ENCODE measurements at places on chromosomes 7 and 10.

DNA sequence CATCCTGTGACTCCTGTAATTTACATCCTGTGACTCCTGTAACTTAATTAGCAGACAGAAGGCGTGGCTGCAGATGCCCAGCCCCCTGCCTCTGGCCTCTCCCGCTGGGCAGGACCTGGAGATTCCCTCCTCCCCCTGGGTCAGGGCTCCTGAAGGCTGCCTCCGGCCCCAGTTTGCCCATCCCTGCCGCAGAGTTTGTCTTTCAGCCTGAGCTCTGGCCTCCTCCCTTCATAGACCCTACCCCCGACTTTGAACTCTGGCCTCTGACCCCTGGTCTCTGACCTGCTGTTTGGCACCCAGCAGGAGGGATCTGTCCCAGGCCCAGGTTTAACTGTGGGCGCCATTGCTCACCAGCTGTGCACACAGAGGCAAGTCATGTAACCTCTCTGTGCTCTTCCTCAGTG lies 45.6 kb downstream of the ELFN1 start:
- DNase-seq = no peak

GRCh38 chr10:63114031-63114814 lies 18.9 kb upstream of the NRBF2 start:
- DNase-seq = peak; percentile 74

DNA sequence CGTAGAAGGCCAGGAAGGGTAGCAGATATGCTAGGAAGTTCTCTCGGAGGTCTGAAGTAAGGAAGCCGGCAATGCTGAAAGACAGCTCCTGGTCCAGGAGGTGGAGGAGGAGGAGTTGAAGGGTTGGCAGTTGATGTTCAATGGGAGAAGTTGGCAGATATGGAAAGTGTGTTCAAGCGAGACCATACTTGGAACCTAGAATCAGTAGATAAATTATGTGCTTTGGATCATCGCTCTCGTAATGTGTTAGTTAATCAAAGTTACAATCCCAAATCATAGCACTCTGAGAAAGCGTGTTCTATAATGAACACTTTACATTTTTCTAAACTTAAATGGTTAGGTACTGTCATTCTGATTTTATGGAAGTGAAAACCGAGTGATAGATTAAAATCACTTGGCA lies 152.9 kb downstream of the CELF2 start:
- DNase-seq = no peak

- peak; percentile 3 for DNase-seq
These were observed 447.8 kb upstream of the C7orf33 start for GRCh38 chr7:148142660-148143248.

GRCh38 chr7:25978466-25978865 lies 173.5 kb upstream of the NFE2L3 start:
- DNase-seq = no peak

GRCh38 chr10:980468-981093 lies 7.7 kb upstream of the GTPBP4 start:
- DNase-seq = no peak

GRCh38 chr10:122699796-122700455 lies at the start of gene C10orf120:
Gene C10orf120 (minus strand): TSS chr10:122699846. CDS start chr10:122699790, 56 bp downstream.
- no peak for DNase-seq

- DNase-seq = no peak
These were observed 153.7 kb downstream of the FAM107B start for GRCh38 chr10:14621037-14621436.

DNA sequence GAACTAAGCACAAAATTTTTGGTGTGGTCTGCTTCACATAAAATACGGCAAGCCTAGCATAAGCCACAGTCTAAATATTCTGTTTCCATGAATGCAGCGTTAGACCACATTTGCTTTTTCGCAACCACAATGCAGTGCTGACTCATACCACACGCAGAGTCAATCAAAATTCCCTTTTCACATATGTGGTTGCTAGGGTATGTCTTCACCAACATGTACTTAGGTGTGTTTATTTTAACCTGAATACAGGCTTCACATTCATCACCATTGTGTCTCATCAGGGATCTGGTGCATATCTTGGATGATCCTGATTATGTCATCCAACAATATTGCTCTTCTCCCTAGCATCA lies 90.8 kb downstream of the CHN2 start:
- DNase-seq = peak; percentile 87

GRCh38 chr10:72525277-72525676 lies 100.6 kb downstream of the MICU1 start:
- peak; percentile 64 for DNase-seq

DNA sequence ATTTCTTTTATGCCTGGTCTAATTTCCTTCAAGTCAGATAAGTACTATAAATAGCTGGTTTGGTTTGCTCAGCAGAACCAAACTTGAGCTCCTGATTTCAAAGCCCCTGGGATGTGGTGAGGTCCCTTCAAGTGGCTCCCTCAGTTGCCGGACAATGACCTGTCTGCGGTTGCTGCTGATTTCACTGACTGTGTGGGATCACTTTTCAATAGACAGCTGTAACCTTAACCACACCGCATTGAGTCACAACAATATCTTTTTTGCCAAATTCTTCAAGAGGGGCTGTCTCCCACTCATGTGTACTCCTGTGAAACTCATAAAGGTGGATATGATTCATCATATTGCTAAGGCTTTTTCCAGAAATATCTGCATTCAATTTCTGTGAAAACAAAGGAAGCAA lies 23.1 kb upstream of the ITGA8 start:
- no peak for DNase-seq

DNA sequence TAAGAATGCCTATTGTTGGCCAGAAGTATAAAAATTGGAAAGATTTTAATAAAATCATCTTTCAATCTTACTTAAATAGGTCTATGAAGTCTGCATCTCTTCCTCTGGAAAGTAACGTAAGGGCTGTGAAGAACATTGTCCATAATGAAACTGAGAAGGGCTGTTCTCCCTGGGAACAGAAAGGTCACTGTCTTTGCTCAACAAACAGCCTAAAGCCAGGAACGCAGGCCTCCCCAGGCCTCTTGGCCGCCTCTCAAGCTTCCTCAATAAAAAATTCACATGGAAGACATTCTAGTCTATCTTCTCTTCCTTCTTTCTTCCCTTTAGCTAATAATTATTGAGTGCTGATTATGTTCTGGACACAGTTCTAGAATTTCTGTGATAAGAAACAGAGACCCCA lies 9.1 kb upstream of the IDI2 start:
- no peak for DNase-seq

GRCh38 chr10:14023673-14024328 lies 306.9 kb downstream of the FRMD4A start:
- DNase-seq = no peak

- DNase-seq = no peak
These were observed 62.9 kb upstream of the TRIM8 start for GRCh38 chr10:102581401-102581800.

DNA sequence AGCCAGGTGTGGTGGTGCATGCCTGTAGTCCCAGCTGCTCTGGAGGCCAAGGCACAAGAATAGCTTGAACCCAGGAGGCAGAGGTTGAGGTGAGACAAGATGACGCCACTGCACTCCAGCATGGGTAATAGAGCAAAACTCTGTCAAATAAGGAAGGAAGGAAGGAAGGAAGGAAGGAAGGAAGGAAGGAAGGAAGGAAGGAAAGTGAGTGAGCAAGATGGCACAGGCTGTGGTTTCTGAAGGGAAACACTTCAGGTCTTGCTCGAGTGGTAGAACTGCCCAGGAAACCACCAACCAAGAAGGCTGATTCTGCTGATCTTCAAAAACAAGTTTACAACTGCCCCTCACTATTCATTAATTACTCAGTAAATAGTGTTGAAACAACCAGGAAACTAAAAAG lies 45.2 kb downstream of the EZH2 start:
- DNase-seq = no peak

GRCh38 chr7:101169110-101169837 lies 3.9 kb upstream of the VGF start:
- DNase-seq = no peak

DNA sequence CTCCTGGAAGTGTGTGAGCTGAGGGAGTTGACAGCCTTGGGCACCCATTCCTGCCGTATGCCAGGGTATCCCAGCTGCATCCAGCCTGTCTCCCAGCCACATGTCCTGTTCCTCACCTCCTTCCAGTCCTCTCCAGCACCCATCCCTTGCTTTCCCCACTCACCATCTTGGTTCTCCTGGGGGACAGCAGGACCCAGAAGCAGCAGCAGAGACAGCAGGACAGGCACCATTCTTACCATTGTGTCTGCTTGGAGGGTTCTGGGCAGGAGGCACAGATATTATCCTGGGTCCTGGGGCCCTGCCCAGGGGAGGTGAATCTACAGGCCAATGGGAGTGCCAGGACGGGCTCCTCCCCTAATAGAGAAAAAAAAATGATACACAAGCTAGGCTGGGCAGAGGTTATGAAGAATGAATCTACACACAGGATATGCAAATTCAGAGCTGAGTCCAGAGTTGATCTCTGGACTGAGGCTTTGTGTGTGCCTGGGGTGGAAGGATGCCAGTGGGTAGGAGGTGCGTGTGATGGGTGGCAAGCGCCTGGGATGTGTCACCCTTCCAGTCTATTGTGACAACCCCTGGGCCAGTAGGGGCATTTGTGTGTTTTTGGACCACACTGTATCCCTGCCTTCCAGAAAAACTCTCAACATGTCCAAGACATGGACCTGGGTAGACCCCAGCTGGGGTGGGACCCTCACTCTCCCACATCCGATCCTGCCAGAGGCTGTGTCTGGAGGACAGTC lies at the start of gene AZGP1:
AZGP1 (minus strand) TSS at position 250 of the 740 bp plus-strand sequence; CDS start at position 239, 11 bp downstream.
- no peak for DNase-seq

- peak; percentile 83 for DNase-seq
These were observed 296.8 kb upstream of the CACNA2D1 start for GRCh38 chr7:82740246-82740848.

DNA sequence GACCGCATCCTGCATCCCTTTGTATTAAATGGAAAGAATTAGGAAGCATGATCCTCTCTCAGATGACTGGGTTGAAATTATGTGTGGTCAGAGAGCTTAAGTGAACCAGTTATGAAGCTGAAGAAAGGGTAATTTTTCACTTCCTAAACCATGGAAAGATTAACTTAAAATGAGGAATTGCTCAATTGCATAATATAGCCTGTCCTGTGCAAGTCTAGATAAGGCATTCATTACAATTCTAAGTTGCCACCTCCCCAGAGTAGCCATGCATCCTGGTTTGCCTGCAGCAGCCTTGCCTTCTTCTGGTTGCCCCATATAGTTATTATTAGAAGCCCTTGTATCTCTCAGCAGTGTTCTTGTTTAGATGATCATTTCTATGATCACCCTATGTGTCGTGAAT lies 45.3 kb downstream of the STARD3NL start:
- DNase-seq = no peak

- DNase-seq = no peak
These were observed 16.5 kb downstream of the MDH2 start for GRCh38 chr7:76064208-76064970.

GRCh38 chr10:86888585-86889381 lies 68.6 kb downstream of the MMRN2 start:
- peak; percentile 55 for DNase-seq

DNA sequence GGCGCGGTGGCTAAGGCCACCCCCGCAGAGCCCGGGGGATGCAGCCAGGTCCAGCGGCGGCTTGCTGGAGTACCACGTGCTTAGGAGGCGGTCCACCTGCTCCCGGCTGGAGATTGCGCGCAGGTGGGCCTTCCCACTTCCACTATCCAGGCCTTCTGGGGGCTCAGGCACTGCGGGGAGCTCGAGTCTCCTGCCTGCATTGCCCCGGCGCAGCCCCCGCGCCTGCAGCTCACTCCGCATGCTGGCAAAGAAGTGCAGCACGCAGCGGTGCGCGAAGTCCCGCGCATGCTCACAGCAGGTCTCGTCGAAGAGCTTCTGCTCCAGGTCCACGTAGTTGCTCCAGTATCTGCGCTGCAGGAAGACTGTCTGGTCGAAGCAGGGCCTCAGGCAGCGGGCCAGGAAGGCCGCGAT lies 5.8 kb downstream of the CALHM3 start:
- DNase-seq = no peak

GRCh38 chr7:114081606-114082425 lies 163.0 kb upstream of the PPP1R3A start:
- DNase-seq = peak; percentile 86

DNA sequence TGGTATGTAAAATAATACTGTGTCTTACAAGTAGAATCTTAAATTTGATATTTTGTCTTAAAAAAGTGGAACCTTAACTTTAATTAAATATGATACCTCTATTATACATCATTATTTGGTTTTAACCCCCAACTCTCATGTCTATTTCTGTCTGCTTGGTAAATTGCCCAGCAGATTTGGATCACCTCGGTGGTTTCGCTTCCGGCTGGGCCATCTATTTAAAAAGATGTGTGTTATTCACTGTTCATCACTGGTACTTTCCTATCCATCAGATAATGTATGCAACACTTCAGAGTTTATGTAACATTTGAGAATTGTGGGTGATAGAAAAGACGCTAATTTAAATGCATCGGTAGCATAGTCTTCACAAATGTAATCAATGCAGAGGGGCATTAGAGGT lies 119.7 kb downstream of the SND1 start:
- DNase-seq = no peak

GRCh38 chr10:99344715-99345114 lies 15.6 kb downstream of the CNNM1 start:
- DNase-seq = no peak

- no peak for DNase-seq
These were observed 134.1 kb downstream of the TEX36 start for GRCh38 chr10:125548878-125549277.

- DNase-seq = peak; percentile 78
These were observed 102.8 kb downstream of the PRKG1 start for GRCh38 chr10:51176976-51177695.

DNA sequence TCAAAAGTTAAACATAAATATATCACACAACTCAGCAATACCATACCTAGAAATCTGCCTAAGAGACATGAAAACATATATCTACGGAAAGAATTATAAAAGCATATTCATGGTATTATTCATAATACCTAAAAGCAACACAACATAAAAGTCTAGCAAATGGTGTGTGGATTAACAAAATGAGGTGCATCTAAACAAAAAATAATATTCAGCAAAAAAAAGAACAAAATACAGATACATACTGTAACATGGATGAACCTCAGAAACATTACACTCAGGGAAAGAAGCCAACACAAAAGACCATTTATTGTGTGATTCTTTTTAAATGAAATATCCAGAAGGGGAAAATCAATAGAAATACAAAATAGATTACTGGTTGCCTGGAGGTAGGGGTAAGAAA lies 155.0 kb downstream of the IMMP2L start:
- no peak for DNase-seq

DNA sequence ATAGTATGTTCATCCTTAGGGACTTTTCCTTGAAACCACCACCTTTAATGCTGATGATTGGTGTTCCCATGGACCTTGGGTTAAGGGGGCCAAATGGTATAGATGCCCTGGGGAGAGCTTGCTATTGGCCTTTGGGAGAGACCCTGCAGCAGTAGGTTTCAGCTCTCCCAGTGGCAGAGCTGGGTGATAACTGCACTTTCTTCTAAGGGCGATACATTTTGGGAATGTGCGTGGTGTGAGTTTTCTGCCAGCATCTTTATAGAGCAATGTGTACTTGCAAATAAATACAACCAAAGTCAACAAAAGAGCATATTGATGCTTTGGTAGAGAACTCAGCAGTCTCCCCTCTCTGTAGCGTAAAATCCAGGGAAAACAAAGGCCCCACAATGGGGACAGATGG lies 404.1 kb downstream of the PAXIP1 start:
- no peak for DNase-seq
